ENCODE measurements at places on chromosomes 7 and 10.

DNA sequence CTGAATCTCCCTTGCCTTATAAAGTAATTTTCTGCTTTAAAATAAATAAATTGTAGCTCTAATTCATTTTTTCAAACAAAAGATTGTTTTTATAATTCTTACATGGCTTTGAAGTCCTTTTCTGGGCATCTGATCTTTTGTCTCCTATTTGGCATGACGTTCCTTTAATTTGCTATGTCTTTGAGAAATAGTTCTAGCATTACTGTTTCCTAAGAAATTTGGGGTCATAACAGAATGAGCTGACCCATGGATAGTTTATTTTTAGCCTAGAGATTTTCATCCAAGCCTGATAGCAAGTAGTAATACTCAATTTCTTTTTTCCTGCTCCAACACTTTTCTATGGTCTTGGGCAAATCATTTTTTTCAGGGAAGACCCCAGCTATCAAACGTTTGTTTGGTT lies 31.4 kb downstream of the CCDC71L start:
- DNase-seq, result peak; percentile 42

DNA sequence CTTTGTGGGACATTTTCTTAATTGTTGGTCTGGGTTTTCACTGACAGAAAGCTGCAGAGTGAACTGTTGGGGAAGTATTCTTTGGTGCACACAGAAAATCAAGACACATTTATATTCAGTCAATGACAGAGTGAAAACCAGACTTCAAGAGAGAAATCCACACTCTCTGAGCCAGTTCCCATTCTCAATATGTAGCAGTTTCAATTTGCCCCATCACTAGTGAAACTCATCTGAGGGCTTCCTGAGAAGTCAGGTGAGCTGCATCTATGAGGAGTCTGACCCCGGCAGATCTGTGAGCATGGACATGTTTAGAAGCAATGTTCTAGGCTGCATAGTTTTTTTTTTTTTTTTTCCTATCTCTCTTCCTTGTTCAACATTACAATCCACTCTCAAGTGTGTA lies 163.7 kb upstream of the AHR start:
- DNase-seq, result no peak

- DNase-seq, result no peak
Observed at GRCh38 chr10:124242365-124242764, 149.0 kb upstream of the CHST15 start.

DNA sequence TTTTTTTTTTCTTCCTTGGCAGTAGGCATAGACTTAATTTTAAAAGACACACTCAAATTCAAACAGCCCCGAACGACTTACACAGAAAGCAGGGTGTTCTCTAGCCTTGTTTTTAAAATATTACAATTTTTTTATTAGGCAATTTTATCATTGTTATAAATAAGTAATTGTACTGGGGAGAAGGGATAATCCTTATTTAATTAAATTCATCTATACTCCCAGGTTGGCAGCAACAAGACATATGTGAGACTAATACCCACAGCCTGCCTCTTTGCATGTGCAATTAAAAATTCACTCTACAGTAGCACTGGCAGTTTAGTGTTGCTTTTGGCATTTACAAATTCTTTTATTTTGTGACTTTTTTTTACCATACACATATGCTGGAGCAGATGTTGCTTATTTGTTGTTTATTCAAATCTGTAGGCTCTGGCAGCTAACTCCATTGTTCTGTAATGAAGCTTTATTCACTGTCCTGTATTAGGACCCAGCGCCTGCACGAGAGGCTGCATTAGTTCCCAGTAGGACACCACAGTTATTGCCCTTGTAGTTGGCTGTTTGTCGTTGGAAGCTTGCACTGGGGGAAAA lies 84.9 kb upstream of the PPP1R17 start:
- no peak for DNase-seq

DNA sequence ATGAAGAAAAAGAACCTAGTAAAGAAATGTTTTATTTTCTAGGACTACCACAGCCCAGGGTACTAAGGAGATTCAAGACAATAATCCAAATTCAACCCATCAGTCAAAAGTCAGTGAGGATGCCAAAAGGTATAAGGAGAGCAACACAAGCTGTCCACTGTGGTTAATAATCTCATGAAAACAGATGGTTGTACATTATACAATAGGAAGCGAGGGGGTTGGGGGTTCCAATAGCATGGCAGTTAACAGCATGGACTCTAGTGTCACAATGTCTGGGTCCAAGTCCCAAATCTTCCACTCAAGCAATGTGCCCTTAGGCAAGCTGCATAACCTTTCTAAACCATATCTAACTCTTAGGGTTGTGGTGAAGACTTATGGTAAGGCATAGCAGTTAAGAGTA lies 35.1 kb downstream of the BRAF start:
- DNase-seq, result no peak
